ENCODE measurements at places on chromosomes 1 and 21.

GRCh38 chr21:41777951-41778815 lies 11.3 kb upstream of the RIPK4 start:
- peak; percentile 19 for DNase-seq

DNA sequence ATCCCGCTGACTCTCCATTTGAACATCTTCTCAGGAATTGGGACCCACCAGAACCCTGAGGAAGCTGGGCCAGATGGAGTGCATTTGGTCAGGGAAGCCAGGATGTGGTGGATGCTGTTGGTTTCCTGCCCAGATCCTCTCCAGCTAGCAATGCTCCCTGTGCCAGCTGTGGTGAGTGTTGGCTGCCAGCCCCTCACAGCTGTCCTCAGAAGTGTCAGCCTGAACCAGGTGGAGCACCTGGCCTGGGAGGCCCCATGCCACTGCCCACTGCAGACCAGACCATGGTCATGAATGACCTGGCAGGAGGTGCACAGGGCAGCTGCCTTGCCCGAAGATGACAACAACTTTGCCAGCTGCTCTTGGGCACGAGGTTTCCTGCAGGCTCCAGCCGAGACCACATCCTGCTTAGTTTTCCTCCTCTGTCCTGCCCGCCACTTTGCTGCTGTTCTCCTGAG lies 54.4 kb downstream of the PRSS38 start:
- DNase-seq = no peak

DNA sequence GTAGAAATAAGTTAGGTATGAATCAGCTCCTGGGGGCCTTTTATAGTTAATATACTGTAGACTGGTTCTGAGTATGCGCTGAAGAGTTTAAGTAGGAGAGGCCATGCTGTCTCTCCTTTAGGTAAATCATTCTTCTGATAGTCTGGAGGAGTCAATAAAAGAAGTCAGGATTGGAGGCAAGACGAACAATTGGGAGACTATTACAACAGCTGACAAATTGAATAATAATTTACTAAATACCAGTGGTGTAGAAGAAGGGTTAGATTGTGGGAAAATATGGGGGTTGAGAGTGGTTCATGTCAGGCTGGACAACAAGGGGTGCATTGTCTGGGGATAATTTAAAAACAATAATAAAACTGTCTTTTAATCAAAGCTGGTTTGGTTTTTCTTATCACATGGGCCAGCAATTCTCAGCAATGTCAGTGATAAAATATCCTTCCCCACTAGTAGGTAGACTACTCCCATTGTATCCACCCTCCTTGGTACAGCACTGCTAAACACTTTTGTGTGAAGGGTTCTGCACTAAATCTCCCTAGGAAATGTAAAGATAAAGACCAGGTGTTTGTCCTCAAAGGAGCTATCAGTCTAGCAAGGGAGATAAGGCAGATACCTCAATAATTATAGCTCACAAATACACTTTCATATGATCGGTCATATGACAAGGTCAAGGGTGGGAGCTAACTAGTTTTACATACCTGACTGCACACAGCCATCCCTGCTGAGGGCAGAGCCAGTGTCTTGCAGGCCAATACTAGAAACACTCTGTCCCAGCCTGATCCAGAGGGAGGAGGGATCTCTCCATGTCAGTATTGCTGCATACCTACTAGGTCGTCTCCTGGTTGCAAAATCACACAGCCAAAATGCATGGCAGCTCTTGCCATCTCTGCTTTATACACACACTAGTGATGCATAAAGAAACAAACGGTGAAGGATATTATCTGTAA lies 299.7 kb downstream of the VAV3 start:
- no peak for DNase-seq

DNA sequence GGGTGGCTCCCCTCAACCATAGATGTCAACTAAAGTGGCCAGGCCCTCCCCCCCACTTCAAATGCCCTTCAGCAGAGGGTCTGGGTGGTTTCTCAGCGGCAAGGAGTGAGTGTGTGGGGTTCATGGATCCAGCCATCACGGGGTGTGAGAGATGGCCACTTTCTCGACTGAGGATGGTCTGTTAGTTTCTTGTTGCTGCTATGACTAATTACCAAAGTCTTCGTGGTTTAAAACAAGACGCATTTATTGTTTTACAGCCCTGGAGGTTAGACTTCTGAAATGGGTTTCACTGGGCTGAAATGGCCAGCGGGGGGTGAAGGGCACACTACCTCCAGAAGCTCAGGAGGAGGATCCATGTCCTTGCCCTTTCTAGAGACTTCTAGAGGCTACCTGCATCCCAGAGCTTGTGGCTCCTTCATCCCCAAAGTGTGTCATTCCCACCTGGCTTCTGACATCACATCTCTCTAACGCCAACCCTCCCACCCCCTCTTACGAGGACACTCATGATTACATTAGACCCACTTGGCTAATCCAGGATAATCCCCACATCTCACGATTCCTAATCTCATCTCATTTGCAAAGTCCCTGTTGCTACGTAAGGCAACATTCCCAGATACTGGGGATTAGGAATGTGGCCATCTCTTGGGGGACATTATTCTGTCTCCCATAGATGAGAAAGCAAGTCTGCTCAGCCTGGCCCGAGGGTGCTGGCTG lies 53.0 kb downstream of the EPHB2 start:
- no peak for DNase-seq

DNA sequence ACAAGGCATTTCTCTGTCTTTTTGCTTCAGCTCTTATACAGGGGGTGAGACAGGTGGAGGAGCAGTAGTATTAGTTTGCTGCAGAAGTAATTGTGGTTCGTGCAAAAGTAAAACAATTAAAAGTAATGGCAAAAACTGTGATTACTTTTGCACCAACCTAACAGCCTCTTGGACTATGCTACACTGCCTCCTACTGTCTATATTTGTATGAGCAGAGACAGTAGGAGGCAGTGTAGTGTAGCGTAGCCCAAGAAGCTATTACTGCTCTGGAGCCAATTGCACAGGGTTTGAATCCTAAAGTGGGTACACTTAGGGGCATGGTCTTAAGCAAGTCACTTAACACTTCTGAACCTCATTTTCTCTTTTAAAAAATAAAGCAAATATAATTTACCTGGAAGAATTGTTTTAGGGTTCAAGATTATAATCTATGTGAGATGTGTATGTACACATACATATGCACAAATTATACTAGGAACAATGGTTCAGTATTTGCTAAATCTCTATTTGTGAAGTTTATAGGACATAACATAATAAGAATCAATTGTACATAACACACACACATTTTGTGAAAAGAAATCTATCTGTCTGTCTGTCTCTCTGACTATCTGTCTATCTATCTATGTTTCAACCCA lies 103.8 kb downstream of the BRINP3 start:
- DNase-seq = no peak

DNA sequence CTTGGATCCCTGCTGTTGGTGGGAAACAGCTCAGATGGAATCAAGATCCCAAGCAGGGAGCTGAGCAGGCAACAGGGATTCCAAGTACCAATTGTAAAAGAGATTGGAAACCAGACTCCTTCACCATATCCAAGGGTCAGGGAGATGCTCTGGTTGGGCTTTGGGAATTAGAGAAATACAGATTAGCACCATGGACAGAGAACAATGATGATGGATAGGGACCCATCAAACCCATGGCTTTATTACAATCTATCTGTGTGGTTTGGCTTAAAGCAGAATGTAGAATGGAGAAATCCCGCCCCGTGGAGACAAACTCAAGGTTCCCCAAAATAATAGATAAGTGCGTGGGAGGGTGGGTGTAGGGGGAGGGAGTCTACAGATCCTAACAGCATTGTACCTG lies 120.7 kb upstream of the CSF3R start:
- DNase-seq = no peak

- DNase-seq = no peak
These were observed 9.0 kb upstream of the RBM8A start for GRCh38 chr1:145936247-145936646.

DNA sequence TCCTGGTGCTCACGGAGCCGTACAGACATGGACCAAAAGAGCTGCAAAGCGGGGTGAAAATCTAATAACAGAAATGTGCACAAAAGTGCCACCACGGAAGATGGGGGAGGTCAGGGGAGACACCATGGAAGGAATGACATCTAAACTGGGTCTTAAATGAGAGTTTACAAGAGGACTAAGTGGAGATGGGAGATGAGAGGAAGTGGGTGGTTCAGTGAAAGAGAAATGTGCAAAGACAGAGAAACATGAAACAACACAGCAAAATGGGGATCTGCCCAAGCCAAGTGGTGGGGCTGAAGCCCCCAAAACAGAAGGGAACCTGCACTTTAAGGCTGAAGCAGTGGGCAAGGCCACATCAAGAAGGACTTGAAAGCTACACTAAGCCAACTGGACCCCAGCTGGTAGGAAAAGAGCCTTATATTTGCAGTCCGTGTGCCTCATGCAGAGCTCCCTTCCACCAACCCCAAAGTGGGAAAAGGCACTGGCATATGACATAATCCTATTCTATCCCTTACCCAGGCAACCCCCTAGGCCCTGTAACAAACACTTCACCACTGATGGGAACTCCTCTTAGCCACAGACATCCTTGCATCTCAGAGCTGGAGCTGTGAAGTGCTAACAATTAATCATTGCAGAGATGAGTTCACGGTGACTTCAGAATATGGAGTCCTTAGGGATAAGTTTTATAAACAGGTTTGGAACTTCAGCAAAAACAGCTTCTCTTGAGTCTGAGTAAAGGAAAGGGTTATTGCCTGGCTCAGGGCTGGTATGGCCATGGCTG lies 198.6 kb upstream of the EDN2 start:
- DNase-seq = no peak

DNA sequence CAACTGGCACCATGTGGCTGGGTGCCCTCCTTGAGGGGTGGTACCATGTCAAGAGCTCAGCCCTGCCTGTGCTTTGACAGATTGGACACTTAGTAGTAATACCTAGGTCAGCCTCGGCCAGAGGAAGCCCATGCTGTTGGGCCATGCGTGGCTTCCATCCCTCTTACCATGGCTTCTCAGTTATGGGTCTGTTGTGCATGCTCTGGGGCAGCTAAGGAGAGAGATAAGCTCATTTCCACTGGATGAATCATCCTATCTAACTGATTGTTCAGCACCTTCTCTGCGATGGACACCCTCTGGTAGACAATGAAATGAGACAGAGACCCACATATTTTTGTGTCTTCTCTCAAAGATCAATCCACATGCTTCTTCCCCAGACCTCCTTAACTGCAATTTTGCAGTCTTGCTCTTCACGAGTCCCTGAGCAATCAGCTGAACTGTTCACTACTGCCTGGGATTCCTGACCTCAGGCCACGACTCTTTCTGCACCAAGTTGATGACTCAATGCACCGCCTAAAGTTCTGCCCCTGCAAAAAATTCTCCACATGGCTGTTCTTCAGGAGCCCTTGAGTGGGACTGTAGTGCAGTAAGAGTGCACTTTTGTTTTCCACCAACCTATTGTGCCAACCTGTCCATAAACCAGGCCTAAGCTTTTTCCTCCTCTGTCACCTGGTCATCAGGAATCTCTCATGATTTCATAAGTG lies 6.9 kb upstream of the TRIM62 start:
- no peak for DNase-seq

- DNase-seq = no peak
These were observed 15.0 kb downstream of the MATN1 start for GRCh38 chr1:30708361-30708728.

GRCh38 chr21:23968008-23968407 lies 1639.3 kb downstream of the MRPL39 start:
- DNase-seq = no peak

DNA sequence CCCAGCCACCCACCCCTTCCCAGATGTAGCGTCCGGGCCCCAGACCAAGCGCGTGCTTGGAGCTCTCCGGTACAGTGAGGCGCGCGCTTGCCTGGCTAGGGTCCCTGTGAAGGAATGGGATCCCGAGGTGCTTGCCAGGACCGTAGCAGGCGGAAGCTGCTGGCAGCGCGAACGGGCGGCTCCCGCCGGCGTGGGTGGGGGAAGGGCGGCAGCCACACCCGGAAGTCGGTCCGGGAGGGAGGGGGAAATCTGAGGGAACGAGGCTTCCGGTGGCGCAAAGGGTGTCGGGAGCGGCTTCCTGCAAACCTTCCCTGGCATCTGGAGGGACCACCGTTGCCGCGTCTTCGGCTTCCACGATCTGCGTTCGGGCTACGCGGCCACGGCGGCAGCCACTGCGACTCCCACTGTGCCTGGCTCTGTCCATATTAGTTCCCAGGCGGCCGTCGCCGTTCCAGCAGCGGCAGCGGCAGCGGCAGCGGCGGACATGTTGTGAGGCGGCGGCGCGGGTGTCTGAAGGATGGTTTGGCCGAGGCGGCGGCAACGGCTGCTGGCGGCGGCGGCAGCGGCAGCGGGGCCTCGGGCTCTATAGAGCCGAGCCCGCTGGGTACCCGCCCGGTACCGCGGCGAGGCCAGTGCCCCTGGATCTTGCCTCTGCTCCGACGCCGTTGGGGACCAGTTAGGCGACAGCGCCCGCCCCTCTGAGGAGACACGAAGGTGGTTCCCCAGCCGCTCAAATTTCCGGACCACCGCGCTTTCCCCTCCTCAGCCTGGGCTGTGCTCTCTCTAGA lies at the start of gene DR1:
Gene DR1 (plus strand): TSS at position 275 of the 788 bp plus-strand sequence. CDS start 739 bp downstream, outside the sequence.
- DNase-seq = peak; percentile 93

DNA sequence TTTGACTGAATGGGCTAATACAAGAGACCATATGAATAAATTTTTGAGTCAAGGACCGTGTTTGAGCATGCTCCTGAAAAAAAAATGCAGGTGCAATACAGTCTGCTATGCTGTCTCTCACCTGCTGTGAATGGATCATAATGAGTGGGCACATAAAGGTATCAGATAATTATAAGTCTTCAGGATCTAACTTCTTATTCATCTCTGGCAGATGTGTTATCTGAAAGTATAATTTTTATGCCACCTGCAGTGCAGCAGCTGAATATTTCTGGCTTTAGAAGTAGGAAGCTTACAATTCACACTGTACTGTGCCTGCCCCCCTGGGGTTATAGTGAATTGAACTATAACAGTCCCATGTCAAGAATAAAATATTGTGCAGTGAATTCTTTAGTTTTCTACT lies 333.3 kb downstream of the MRPL39 start:
- DNase-seq = no peak
